ENCODE measurements at places on chromosomes 16 and 17.

DNA sequence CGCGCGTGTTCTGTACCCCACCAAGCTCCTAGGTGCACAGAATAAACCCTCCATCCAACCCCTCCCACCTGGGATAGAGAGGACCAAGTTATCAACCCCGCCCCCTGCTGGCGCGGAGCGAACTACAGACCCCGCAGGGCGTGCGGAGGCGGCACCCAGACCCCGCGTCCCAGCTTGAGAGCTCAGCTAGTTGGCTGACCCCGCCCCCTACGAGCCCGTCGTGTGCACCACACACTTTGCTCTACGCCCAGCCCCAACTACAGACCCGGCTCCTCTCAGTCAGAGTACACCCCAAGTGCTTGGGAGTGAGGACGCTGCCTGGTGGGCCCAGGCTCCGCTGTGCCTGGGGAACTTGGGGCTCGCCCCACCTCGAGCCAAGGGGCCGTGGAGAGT, 1.5 kb downstream of the GRIN2A start:
- DNase-seq: no peak

- DNase-seq: no peak
Observed at GRCh38 chr16:77790009-77790372, 1.6 kb downstream of the VAT1L start.

- no peak for DNase-seq
Observed at GRCh38 chr17:66746736-66747135, 88.2 kb upstream of the CACNG5 start.

DNA sequence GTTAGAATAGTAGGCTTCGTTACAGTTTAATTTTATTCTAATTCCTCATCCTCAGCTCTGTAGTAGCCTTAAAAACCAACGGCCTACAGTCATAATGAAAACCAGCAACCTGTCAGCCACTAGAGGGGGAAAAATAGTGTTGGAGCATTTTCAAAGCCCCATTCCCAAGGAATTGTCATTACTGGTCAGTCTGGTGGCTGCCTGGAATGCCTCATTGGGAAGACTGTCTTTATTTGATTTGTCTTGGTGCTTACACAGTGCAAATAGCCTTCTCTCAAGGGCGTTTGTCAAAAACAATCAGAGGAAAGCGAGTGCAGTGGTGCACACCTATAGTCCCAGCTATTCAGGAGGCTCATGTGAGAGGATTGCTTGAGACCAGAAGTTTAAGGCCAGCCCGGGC, 4.7 kb downstream of the LPCAT2 start:
- DNase-seq: no peak

DNA sequence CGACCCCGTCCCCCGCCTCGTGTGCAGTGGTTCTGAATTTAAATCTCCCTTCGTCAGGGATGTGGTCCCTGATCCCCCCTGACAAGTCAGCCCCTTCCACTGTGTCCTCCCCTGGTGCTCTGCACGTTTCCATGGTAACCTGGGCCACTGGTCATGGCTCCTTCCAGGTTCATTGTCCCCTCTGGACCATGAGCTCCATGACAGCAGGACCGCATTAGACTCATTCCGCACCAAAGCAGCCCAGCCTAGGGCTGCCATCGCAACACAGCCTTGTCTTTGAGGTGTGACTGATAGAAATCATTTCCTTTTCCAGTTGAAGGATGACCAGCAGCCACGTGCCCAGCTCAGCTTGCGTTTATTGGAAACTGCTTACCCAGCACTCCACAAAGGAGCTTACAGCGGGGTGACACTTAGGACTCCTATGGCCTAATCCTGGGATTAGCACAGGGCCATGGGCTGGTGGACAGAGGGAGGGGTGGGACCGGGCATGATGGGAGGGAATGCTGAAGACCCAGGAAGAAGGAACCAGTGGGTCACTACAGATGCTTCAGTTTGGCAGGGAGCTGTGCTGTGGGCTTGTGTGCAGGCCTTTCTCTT, 7.6 kb downstream of the RCVRN start:
- no peak for DNase-seq

DNA sequence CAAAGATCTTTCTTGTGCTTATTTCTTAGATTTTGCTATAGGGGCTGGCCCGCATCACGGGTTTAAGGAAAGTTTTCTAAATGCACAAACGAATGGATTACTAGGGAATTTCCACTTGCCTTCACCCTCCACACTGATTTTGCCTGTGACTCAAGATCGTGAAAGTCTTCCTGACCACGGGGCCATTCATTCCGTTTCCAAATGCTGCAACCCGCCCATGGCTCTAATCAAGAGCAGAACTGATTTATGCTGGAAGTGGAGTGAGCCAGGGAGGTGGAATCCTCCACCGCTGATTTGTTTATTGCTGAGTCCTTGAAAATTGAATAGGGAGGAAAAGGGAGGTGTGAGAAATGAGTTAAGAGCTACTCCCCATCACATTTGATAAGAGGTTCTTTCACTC, 52.4 kb downstream of the CA10 start:
- no peak for DNase-seq

DNA sequence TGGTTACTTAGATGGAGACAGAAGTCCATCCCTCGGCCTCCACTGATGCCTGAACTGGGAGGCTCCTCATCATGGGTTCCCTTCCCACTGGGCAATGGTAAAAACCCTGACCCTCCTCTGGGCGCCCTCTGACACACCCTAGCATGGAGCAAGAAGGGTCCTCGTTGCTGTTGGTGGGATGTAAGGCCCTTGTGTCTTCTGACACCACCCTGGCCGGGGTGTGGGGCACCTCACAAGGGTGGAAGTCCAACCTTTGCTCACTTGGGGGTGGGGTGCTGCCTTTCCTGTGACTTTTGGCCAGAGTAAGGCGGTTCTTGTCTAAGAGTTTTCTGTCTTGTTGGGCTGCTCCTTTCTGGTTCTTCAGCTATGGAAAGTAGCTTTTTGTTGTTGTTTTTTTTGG, 28.7 kb downstream of the MPRIP start:
- DNase-seq: no peak

- DNase-seq: no peak
Observed at GRCh38 chr17:21379080-21379711, 3.0 kb downstream of the KCNJ12 start.

DNA sequence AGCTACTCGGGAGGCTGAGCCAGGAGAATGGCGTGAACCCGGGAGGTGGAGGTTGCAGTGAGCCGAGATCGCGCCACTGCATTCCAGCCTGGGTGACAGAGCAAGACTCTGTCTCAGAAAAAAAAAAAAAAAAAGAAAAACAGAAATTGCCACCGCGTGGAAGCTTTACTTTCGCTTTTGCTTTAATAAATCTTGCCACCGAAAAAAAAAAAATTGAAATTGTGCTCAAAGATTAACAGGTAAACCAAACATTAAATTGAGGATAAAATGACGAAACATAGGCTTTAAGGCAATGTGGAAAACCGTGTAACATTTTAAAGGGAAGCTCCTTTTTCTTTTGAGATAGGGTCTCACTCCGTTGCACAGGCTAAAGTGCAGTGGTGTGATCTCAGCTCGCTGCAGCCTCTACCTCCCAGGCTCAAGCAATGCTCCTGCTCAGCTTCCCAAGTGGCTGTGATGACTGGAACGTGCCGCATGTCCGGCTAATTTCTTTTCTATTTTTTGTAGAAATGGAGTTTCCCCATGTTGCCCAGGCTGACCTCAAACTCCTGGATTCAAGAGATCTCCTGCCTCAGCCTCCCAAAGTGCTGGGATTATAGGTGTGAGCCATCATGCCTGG, 40.1 kb downstream of the ZNF276 start:
- no peak for DNase-seq

GRCh38 chr17:82864713-82865248, 25.0 kb upstream of the ZNF750 start:
- no peak for DNase-seq

GRCh38 chr17:38442548-38442947, 14.3 kb downstream of the ARHGAP23 start:
- DNase-seq: no peak
